PC-3 (cell line): ENCODE measurements at places on chromosomes 11 and 22.

DNA sequence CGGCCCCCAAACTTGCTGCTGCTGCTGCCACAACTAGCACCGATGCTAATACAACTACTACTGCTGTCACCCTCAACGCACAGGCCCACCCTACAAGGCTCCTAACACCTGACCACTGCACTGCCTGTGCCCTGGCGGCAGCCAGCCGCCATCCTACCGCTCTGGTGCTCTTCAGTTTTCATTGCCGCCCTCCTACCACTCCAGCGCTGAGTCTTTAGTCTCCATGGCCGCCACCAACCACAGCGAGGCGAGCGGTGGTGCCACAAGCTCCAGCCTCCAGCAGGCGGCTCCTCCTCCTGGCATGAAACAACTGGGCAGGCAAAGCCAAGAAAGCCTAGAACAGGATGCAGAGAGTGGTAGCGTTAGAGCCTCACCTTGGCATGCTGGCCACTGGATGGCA is 5.0 kb upstream of the RFPL3 start:
- no peaks in the 10 kb centered on the region for H3K27me3 ChIP-seq
- no peak overlapping the region for H3K4me3 ChIP-seq
- no peaks in the 10 kb centered on the region for H3K36me3 ChIP-seq
- no peaks in the 10 kb centered on the region for H3K4me1 ChIP-seq
- H3K27ac ChIP-seq: no peak overlapping the region

- H3K27me3 ChIP-seq: peaks cover 52% of the 10 kb centered on the region
- no peak overlapping the region for H3K27ac ChIP-seq
- peaks cover 10% of the 10 kb centered on the region; the same call in 1 of the 2 replicates for H3K4me1 ChIP-seq
- no peak for DNase-seq
- H3K36me3 ChIP-seq: no peaks in the 10 kb centered on the region
- H3K4me3 ChIP-seq: no peak overlapping the region
Measured at GRCh38 chr11:118147502-118147901, 5.1 kb downstream of the SCN4B start.

- H3K4me1 ChIP-seq: no peaks in the 10 kb centered on the region
- no peak overlapping the region for H3K4me3 ChIP-seq
- H3K27ac ChIP-seq: no peak overlapping the region
- 0 out of 2 replicates have a peak, but pooled peaks cover 4% of the 10 kb centered on the region for H3K27me3 ChIP-seq
- no peak for DNase-seq
Measured at GRCh38 chr11:129691142-129691541, 124.5 kb upstream of the TMEM45B start.

DNA sequence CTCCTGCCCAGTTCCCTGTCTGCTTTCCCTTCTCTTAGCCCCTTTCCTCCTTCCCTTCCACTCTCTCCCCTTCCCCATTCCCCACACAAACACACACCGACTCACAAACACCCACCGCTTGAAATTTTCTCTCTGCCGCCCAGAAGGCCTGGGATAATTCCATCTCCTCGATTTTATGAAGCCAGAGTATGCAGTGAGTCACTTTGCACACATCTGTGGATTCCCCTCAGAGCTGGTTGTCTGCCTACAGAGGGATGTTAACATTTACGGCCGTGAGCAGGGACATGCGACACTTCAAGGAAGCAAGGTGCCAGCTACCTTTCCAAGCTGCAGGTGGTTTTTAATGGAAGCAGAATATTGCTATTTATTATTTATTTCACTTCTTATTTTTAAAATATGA is 332.0 kb downstream of the TENM4 start:
- H3K27ac ChIP-seq: 0 out of 2 replicates have a peak overlapping the region, but pooled peaks have one; percentile 12
- no peaks in the 10 kb centered on the region for H3K27me3 ChIP-seq
- peak; percentile 60 for DNase-seq
- H3K4me3 ChIP-seq: no peak overlapping the region
- no peaks in the 10 kb centered on the region for H3K36me3 ChIP-seq

DNA sequence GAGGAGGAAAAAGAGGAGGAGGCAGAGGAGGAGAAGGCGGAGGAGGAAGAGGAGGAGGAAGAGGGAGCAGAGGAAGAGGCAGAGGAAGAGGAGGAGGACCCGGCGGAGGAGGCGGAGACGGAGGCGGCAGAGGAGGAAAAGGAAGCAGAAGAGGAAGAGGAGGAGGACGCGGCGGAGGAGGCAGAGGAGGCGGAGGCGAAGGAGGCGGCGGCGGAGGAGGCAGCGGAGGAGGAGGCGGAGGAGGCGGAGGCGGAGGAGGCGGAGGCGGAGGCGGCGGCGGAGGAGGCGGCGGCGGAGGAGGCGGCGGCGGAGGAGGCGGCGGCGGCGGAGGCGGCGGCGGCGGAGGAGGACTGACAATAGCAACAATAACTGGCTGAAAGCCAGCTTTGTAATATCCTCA is 616.6 kb downstream of the TBC1D22A start:
- H3K27me3 ChIP-seq: peaks cover 17% of the 10 kb centered on the region
- H3K4me1 ChIP-seq: no peaks in the 10 kb centered on the region
- no peaks in the 10 kb centered on the region for H3K36me3 ChIP-seq
- no peak for DNase-seq
- no peak overlapping the region for H3K4me3 ChIP-seq

- peak overlapping the region; percentile 90 for H3K4me3 ChIP-seq
- no peaks in the 10 kb centered on the region for H3K36me3 ChIP-seq
- DNase-seq: no peak
- H3K27ac ChIP-seq: peak overlapping the region; percentile 71; the same call in 1 of the 2 replicates
Measured at GRCh38 chr11:19713196-19714021, 772 bp downstream of the NAV2 start.

GRCh38 chr11:117759305-117759704 is 37.7 kb downstream of the DSCAML1 start:
- H3K4me3 ChIP-seq: no peak overlapping the region
- DNase-seq: no peak
- peaks cover 77% of the 10 kb centered on the region for H3K27me3 ChIP-seq
- no peaks in the 10 kb centered on the region for H3K4me1 ChIP-seq

DNA sequence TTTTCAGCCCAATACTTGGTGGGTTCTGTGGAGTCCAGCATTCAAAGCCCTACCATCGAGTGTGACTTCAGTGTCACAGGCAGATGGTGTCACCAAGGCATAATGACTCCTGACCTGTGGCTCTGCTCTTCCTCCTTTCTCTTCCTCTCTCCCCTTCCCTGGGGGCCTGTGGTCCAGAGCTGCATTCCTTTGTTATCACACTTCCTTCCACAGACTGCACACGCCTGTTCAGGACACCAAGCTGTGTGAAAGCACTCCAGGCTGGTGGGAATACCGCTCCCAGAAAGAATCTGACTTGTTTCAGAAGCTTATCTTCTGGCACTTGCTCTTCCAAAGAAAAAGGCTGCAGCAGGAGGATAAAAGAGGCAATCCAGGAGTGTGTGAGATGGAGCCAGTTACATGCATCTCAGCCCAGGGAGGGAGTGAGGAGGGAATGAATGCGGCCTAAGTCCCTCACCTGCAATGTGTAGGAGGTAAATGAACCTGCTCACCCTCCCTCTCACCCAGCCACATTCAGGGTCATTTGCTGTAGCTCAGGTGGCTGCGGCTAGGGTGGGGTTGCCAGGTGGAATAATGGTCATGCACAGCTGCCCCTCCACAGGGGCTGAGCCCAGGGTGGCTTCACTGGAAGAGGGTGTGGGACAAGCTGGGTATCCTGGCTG is 79.3 kb downstream of the ADAMTS15 start:
- H3K36me3 ChIP-seq: no peaks in the 10 kb centered on the region
- peak overlapping the region; percentile 69 for H3K27ac ChIP-seq
- no peaks in the 10 kb centered on the region for H3K27me3 ChIP-seq
- no peak overlapping the region for H3K4me3 ChIP-seq
